ENCODE measurements at places on chromosomes 11 and 22.

DNA sequence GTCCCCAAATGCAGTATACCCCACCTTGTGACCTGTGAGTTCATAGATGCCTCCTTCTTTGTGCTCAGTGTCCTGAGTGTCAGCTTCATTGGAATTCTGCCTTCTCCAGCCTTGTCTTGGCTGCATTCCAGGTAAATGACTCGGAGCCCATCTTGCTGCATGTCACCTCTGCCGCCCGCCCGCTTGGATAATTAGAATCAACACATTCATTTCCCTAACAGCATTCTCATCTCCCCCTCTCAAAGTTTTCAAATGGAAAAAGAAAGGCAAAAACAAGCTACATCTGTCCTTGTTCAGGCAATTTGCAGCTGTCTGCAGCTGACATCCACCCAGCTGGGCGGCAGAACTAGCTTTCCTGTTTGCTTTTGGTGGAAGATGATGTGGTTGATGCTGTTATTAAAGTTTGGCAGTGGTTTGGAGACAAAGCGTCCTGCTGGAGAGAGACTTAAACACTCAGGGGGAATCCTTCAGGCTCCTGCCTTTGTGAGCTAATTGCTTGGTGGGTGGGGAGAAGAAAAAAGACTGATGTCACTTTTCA, 198.8 kb upstream of the SEZ6L start:
- peak; percentile 59 for DNase-seq

- no peak for DNase-seq
Measured at GRCh38 chr11:10785146-10785474, 23.6 kb downstream of the EIF4G2 start.

GRCh38 chr11:115585361-115586024, 81.3 kb upstream of the CADM1 start:
- no peak for DNase-seq

GRCh38 chr11:24896118-24896835, 399.4 kb downstream of the LUZP2 start:
- no peak for DNase-seq

- DNase-seq = no peak
Measured at GRCh38 chr22:44029069-44029468, 5.0 kb downstream of the PARVB start.

GRCh38 chr22:20441631-20442484, 4.2 kb upstream of the SCARF2 start:
- DNase-seq = no peak

DNA sequence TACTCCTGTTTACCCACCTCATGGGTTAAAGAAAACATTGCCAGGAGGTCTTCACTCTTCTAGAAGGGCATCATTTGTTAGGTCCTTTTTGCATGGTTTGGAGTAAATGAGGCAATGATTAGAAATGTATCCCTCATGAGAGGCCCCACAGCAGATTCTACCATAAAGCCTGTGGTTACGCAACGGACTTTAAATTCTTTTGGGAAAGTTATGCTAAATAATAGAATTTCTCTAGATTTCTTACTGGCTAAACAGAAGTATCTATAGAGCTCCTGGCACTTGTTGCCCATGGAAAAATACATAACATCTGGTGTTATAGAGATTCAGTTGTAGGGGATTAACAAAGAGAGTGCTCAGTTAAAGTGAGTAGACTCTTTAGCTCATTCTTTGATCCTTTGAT, 15.1 kb upstream of the ATXN10 start:
- DNase-seq = no peak

DNA sequence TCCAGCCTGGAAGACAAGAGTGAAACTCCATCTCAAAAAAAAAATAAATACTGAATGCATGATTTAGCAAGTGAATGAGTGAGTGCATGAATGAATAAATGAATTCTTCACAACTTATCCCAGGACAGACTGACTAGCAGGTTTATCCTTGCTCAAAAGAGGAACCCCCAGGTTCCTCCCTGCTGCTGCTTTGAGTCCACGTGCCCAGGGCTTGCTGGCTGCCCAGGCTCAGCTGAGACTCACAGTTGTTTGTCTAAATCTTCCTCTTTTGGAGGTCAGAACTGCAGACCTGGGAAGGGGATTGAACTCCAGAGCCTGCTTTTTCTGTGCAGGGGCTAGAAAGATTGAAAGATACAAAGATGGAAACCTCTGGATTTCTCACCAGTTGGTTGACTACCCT, 117.4 kb upstream of the TMEM45B start:
- DNase-seq = no peak

DNA sequence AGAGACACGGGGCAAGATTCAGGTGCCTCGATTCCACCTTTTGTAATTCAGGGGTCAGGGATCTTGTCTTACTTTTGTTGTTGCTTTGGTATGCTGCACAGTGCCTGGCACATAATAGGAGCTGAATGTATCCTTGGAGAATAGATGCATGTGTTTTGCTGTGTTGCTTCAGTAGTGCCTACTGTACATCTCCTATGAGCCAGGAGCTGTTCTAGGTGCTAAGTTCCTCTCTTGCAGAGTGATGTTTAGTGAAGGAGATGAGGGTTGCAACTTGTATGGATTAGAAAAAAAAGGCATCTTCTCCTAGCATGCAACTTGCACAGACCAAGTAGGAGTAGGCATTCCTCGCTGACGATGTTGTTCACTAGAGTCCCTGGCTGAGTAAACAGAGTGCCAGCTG, 555.4 kb downstream of the NTM start:
- DNase-seq = no peak

DNA sequence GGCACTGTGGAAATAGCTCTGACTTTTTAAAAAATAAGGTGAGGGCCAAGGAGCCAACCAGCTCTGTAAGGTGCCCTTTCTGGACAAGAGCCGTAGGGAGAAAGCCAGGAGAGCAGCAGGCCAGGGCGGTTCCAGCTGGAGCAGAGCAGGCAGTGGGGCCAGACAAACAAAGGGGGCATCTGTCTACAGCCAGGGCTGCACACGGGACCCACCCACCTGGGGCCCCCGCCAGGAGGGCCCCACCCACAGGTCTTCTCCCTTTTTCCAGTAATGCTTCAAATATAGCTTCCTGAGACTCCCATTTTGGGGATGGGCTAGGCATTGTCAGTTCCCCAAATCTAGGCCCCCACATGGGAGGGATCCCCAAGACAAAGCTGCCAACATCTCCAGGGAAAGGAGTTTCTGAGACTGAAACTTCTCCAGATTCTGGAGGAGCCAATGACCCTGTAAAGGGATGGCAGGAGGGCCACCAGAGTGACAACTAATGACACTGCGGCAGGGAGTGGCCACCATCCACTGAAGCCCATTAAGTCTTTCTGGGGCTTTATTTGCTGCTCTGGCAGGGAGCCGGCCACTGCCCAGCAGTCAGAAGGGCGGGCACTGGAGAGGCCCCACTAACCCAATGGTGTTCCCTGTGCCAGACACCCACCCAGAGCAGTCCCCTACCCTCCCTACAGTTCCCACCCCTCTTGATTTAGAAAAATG, 1.9 kb downstream of the ZFTA start:
- DNase-seq = no peak

GRCh38 chr11:68439355-68440065, 21.0 kb upstream of the PPP6R3 start:
- no peak for DNase-seq

- no peak for DNase-seq
Measured at GRCh38 chr22:45754822-45755221, 83.2 kb downstream of the ATXN10 start.

DNA sequence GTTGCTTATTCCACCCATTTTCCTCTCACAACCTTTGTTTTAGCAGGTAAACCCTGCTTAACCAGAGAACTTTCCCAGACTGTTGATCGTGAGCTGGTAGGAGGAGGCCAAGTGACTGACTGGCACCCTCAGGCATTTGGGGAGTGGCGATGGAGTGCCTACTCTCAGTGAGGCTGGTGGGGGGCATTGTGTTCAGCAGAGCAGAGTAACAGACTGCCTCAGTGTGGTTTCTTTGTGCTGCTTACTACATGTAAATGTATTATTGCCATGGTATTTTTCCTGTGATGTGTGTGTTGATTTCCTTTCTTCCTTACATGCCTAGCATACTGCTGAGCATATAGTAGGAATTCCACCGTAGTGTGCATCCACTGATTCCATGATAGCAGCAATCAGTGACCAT, 2.6 kb downstream of the MARK2 start:
- no peak for DNase-seq
